ENCODE measurements at places on chromosomes 1 and 21. TPM values are rescaled to one million over a fixed set of nuclear protein-coding genes. Genes with fewer than 3 reads are reported as not detected.

The CA6 gene
- not detected for total RNA-seq

The OR6K3 gene
- not detected for total RNA-seq

The RGSL1 gene
- total RNA-seq = not detected

The GPR3 gene
- total RNA-seq = 0.68 TPM

The KLHDC8A gene
- 1.2 TPM for total RNA-seq

The MXRA8 gene
- 221 TPM for total RNA-seq

The MMP23B gene
- 74.5 TPM for total RNA-seq

The KCNH1 gene
- total RNA-seq = 0.96 TPM

The TEX38 gene
- not detected for total RNA-seq

The HMGCS2 gene
- not detected for total RNA-seq

The DCST1 gene
- not detected for total RNA-seq

The AKIRIN1 gene
- total RNA-seq = 43.7 TPM

DNA sequence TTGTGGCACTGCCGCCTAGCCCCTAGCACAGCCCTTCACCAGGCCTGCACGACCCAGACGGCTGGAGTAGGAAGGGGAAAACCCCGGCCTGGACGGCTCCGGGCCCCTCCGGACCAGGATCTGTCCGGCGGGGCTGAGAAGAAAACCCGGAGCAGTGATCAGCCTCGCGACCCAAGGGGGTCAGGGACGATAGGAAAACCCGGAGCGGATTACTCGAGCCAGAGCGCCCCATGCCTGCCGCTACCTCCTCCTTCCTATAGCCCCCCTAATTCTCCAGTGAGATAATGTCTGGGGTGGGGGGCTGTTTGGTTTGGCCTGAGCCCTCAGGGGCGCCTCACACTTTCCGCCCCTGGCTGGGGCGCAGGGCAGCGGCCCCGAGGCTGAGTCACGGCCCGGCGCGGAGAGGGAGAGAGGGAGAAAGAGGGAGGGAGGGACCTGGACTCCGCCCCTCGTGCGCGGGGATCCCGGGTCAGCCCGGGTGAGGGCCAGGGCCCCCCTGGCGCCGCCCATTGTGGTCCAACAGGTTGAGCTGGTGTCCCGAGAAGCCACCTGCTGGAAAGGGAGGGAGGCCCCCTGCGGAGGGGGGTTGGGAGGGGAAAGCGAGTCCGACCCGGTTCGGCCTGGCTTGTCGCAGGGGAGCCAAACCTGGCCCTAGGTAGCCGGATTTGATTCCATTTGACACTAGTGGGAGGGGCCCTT lies 1.7 kb upstream of the ZBTB7B start:
- H3K27me3 ChIP-seq = no peaks in the 10 kb centered on the region
- no peaks in the 10 kb centered on the region for H3K4me1 ChIP-seq
- H3K36me3 ChIP-seq = no peaks in the 10 kb centered on the region
- peak overlapping the region; percentile 87 for H3K27ac ChIP-seq

GRCh38 chr1:110237386-110238152 lies 27.5 kb downstream of the KCNC4 start:
- peak; percentile 53 for DNase-seq
- H3K27ac ChIP-seq = no peak overlapping the region
- no peaks in the 10 kb centered on the region for H3K36me3 ChIP-seq
- no peaks in the 10 kb centered on the region for H3K4me1 ChIP-seq

DNA sequence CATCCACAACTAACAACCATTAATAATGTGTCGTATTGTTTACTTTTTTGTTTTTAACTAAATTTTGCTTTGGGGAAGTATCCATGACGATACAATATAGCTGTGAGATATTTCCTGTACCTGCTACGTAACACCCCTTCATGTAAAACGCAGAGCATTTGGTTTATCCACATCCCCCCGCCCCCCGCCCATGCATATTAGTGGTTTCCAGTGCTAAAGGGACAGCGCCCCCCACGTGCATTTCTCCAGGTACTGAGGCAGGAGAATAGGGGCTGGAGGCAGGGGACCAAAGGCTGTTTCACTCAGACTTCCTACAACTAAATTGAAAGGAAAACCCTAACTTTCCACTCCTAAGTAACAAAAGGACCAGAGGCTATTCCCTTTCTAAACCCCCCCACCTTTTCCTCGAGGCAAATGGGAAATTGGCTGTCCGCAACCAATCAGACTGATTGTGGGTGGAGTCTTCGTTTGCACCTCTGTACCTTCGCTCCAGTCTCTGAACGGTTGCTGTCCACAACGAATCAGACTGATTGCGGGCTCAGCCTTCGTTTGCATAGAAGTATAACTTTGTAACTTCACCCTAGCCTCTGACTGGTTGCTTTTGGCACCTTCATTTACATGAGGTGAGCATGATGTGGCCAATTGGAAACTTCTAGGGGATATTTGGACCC lies 12.2 kb upstream of the RIPK4 start:
- H3K4me1 ChIP-seq = no peaks in the 10 kb centered on the region
- H3K27me3 ChIP-seq = no peaks in the 10 kb centered on the region
- no peak overlapping the region for H3K27ac ChIP-seq
- no peak overlapping the region for H3K4me3 ChIP-seq
- no peak for DNase-seq

DNA sequence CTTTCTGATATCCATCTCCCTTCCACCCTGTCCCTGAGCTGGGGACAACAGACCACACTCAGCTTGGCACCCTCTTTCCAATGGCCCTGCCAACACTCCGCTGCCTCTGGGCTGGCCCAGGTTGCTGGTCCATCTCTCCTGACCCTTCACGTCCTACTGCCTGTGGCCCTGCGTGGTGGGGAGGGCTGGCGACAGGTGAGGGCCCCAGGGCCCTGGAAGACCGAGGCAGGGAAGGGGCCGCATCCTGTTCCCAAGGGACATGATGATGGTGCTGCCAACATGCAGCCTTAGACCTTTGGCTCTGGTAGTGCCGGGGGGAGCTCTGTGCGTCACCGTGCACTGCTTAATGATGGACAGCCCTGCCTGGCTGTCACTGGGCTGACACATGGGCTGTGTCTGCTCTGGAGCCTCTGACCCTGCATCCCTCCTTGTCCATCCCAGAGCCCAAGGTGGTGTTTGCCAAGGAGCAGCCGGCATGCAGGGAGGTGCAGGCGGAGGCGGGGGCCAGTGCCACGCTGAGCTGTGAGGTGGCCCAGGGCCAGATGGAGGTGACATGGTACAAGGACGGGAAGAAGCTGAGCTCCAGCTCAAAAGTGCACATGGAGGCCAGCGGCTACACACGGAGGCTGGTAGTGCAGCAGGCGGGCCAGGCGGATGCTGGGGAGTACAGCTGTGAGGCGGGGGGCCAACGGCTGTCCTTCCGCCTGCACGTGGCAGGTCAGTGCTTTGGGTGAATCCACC lies 65.2 kb downstream of the OBSCN start:
- H3K4me3 ChIP-seq = no peak overlapping the region
- H3K27me3 ChIP-seq = no peaks in the 10 kb centered on the region
- H3K36me3 ChIP-seq = no peaks in the 10 kb centered on the region
- H3K4me1 ChIP-seq = no peaks in the 10 kb centered on the region

DNA sequence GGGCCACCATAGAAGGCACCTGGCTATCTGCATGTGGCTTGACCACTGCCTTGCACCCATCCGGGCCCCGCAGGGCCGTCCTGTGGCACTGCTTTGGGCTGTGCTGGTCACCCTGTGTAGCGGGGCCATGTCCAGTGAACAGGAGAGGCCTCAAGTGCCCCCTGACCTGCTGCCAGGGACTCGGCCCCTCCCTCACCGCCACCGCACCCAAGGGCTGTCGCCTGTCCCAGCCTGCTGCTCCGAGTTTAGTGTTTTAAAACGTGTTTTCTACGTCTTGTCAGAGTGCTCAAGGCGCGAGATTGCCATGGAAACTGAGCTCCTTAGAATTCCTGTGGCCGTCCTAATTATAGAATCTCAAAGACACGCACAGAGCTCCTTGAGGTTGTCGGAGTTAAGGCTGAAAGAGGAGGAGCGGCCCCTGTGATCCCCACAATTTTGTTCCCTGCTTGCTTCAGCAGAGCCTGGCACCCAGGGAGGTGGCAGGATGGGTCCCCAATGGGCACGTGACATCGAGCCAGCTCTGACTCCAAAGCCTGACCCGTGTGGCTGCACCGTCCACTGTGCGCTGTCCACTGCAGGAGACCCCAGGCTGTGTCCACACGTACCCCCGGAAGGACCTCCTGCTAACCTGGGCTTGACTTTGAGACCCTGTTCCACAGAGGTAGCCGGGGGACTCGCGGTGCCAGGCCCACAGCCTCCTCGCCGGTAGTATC lies 66.2 kb downstream of the FAAP20 start:
- no peak overlapping the region for H3K4me3 ChIP-seq
- H3K27me3 ChIP-seq = no peaks in the 10 kb centered on the region
- peak; percentile 73 for DNase-seq
- H3K27ac ChIP-seq = no peak overlapping the region
- H3K4me1 ChIP-seq = no peaks in the 10 kb centered on the region

- no peak overlapping the region for H3K4me3 ChIP-seq
- no peaks in the 10 kb centered on the region for H3K27me3 ChIP-seq
- H3K36me3 ChIP-seq = no peaks in the 10 kb centered on the region
- peak overlapping the region; percentile 60 for H3K27ac ChIP-seq
Observed at GRCh38 chr1:3259020-3259419, 190.0 kb downstream of the PRDM16 start.

GRCh38 chr1:169565335-169566271 lies 20.7 kb downstream of the F5 start:
- DNase-seq = no peak
- no peak overlapping the region for H3K27ac ChIP-seq
- H3K36me3 ChIP-seq = no peaks in the 10 kb centered on the region
- no peaks in the 10 kb centered on the region for H3K27me3 ChIP-seq
- no peaks in the 10 kb centered on the region for H3K4me1 ChIP-seq

GRCh38 chr1:98333406-98333805 lies 328.1 kb upstream of the SNX7 start:
- H3K4me3 ChIP-seq = no peak overlapping the region
- H3K36me3 ChIP-seq = no peaks in the 10 kb centered on the region
- H3K27me3 ChIP-seq = no peaks in the 10 kb centered on the region
- no peak overlapping the region for H3K27ac ChIP-seq
- H3K4me1 ChIP-seq = peaks cover 2% of the 10 kb centered on the region

DNA sequence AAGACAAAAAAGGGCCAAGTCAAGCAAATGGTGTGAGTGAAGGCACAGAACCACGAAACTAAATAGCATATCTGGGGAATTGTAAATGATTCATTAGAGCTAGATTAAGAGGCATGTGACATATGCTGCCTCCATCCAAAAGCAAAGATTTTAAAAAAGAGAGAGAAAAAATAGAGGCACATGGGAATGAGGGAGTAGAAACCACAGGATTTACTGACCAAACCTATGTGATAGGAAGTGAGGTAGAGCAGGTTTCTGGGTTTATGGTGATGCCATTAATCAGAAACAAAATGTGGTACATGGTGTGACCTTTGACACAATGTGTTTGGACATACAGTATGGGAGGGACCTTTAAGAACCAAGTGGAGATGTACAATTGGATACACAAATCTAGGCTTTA lies 13.6 kb downstream of the C1orf52 start:
- no peaks in the 10 kb centered on the region for H3K27me3 ChIP-seq
- no peak overlapping the region for H3K4me3 ChIP-seq
- H3K4me1 ChIP-seq = no peaks in the 10 kb centered on the region
- H3K27ac ChIP-seq = no peak overlapping the region
- no peak for DNase-seq

GRCh38 chr1:94675373-94675772 lies 133.8 kb upstream of the F3 start:
- no peak overlapping the region for H3K27ac ChIP-seq

- DNase-seq = no peak
- no peak overlapping the region for H3K4me3 ChIP-seq
- H3K4me1 ChIP-seq = no peaks in the 10 kb centered on the region
- no peaks in the 10 kb centered on the region for H3K27me3 ChIP-seq
- no peak overlapping the region for H3K27ac ChIP-seq
Observed at GRCh38 chr1:194829492-194829891, 1643.1 kb upstream of the B3GALT2 start.

GRCh38 chr1:178323067-178323466 lies 173.7 kb downstream of the CLEC20A start:
- no peak for DNase-seq
- H3K27me3 ChIP-seq = no peaks in the 10 kb centered on the region
- H3K36me3 ChIP-seq = no peaks in the 10 kb centered on the region
- H3K27ac ChIP-seq = no peak overlapping the region

DNA sequence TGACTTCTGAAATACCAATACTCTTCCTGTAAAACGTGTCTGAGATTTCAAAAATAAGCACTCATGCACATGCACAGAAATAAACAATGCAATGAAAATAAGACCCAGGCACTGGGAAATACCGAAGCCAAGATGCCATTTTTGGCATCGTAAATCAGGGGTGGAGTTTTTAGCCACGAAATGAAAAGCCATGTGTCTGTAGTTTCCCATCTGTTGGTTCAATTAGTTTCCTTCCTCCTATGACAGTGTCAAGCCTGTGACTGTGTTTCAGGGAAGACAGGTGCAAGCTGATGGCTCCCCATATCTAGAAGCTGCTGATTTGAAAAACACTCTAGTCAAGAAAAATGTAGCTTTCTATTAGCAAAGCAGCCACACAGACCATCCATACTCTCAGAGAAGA lies 480.4 kb upstream of the CAMK1G start:
- H3K4me1 ChIP-seq = no peaks in the 10 kb centered on the region
- no peaks in the 10 kb centered on the region for H3K27me3 ChIP-seq
- no peaks in the 10 kb centered on the region for H3K36me3 ChIP-seq
- no peak overlapping the region for H3K27ac ChIP-seq
- DNase-seq = no peak

GRCh38 chr1:54069791-54070170 lies 16.4 kb downstream of the TCEANC2 start:
- no peak for DNase-seq
- no peaks in the 10 kb centered on the region for H3K36me3 ChIP-seq
- H3K27me3 ChIP-seq = no peaks in the 10 kb centered on the region

DNA sequence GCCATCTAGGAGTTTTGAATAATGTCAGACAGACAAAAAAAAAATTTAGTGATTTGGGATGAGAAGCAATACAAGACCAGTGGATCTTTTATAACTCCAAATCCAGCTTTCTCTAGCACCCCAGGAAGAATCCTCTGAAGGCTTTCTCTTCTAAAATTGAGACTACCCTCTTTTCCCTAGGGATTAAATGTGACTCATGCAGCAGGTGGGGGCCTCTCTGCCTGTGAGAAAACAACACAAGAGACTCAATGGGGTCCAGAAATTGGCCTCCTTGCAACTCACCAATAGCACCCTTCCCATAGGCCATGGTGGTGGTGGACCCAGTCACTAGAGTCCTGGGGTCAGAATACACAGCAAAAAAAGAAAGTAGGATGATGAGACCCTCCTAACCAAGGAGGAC lies 120.3 kb upstream of the ATP1A1 start:
- DNase-seq = no peak
- H3K27me3 ChIP-seq = no peaks in the 10 kb centered on the region
- no peaks in the 10 kb centered on the region for H3K36me3 ChIP-seq
- no peaks in the 10 kb centered on the region for H3K4me1 ChIP-seq
- H3K27ac ChIP-seq = no peak overlapping the region

DNA sequence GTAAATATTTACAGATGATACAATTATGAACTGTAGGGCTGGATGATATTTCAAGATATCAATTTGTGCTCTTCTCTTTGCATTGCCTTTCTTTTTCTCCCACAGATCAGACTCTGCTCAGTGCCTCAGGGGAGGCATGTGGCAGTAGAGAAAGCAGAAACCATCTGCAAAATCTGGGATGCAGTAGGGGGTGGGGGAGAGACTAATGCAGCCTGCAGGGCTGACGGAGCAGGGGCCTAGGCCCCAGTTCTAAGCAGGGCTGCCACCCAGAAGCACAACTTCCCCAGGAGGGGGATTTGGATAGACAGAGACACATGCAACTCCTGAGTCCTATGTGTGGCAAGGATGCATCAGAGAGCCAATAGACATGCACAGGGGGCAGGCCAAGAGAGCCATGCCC lies 511.6 kb downstream of the SMYD3 start:
- no peak overlapping the region for H3K27ac ChIP-seq
- H3K4me3 ChIP-seq = no peak overlapping the region
- no peaks in the 10 kb centered on the region for H3K4me1 ChIP-seq
- DNase-seq = no peak

GRCh38 chr1:214882616-214883015 lies 199.9 kb upstream of the KCNK2 start:
- H3K4me3 ChIP-seq = no peak overlapping the region
- H3K27me3 ChIP-seq = no peaks in the 10 kb centered on the region
- DNase-seq = no peak
- H3K4me1 ChIP-seq = no peaks in the 10 kb centered on the region

Data from aorta (tissue), 5 donors.